ENCODE measurements at places on chromosomes 5 and 9. TPM values are rescaled to one million over a fixed set of nuclear protein-coding genes. Genes with fewer than 3 reads are reported as not detected.

DNA sequence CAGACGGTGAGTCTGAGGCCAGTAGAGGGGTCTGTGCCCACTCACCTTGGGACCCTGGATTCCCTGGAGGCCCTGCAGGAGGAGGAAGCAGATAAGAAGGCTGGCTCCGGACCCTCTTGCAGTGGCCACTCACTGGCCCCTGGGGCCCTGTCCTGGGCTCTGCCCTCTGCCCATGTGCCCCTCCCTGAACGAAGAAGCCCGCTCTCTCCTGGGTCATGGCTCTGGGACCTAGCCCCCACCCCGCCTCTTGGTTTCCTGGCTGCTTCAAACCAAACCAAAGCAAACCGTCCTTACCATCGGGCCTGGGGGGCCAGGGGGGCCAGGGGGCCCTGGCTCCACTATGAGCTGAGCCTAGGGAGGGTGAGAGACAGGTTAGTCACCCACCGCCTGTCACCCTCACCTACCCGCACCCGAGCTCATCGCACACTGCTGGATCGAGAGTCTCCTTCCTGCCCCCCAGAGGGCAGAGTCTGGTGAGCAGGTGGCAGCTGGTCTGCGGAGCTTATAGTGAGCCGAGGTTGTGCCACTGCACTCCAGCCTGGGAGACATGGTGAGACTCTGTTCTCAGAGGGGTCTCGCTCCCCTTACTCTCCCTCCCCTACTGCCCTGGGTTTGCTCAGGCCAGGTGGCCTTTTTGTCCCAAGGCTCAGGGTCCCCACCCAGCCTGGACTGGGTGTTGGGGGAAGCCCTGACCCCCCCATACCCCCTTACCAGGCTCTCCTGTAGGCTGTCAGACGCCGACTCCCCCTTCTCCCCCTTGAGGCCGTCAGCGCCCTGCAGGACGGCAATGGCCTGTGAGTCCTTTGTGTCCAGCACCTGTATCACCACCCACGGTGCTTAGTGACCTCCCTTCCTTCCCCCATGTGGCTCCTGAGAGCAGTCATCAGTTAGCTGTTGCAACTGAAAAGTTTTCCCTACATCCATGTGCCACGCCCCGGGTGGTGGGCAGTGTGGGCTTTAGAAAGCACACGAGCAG lies 15.2 kb upstream of the PHYKPL start:
- DNase-seq = no peak

TPPP gene
- total RNA-seq = 0.11 TPM

GRCh38 chr5:180115326-180116076 lies 43.9 kb upstream of the RNF130 start:
- no peak for DNase-seq

GRCh38 chr5:117262572-117263131 lies 688.0 kb upstream of the SEMA6A start:
- no peak for DNase-seq

AGXT2 gene
- not detected for total RNA-seq

DNA sequence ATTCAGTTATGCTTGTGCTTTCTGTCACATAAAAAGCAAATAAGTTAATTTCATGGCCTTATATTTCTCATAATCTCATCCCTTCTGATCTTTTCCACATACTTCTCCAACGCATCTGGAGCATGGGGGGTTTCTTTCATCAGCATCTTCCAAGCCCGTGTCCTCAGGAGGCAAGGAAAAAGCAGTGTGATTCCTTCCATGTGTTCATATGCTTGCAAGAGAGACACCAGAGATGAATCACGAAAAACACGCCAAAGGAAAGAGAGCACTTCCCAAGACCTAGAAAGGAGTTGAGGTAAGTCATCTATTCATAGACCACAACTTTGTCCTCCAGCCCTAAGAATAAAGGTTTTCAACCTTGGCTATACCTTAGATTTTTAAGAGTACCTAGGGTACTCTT lies 26.0 kb upstream of the SVEP1 start:
- DNase-seq = no peak

MEIKIN gene
- total RNA-seq = not detected

MUSK gene
- not detected for total RNA-seq

DNA sequence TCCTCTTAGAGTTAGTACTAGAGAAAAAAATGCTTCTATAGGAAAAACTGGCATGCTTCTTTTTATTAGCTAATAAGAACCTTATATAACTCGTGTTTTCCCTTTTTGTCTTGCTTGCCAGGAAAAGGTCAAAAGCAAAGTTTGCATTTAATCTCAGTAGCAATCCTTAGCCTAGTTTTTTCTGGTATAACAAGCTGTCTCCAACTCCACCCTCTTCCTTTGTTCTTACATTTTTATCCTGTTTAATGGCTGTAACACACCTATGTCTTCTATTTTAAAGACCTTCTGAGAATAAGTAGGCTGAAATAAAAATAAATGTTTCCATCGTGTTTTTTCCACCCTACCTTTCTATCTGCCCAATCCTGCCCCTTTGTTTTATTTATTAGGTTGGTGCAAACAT lies 158.3 kb downstream of the SNCAIP start:
- DNase-seq = no peak

DNA sequence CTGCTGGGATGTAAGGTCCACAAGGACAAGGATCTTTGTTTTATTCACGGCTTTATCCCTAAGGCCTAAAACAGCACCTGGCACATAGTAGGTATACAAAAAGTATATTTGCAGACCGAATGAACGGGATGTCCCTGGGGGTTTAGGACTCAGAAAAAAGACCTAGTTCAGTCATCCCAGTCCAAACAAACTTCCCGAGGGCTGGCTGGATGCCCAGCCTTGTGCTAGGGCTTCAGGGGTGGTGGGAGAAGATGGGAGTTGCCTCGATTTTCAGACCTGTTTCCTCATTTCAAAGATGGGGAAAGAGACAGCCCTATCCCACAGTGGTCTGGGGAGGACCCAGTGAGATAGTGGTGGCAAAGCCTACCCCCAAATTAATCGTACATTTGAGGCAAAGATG lies 3.0 kb upstream of the PROB1 start:
- DNase-seq = no peak

TMEM161B gene
- 32.7 TPM for total RNA-seq

DNA sequence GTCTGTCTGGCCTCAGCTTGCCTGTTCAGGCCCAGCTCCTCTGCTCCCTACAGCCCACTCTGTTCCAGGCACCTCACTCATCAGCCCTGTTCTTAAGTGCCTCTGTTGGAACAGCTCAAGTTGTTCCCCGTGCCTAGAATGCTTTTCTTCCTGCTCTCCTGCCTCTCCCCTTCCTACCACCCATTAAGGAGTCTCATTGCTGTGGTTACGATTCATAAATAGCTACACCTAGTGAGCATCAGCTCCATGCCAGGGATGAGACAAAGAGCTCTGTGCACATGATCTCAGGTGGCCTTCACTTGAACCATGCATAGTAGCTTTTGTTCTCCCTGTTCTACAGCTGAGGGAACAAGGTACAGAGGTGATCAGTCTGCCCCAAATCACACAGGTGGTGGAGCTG lies 54.3 kb downstream of the PSD2 start:
- DNase-seq = no peak

- DNase-seq = no peak
Observed at GRCh38 chr5:133831491-133832224, 136.8 kb downstream of the C5orf15 start.

- DNase-seq = no peak
Observed at GRCh38 chr5:150142959-150143349, 12.7 kb downstream of the PDGFRB start.

DNA sequence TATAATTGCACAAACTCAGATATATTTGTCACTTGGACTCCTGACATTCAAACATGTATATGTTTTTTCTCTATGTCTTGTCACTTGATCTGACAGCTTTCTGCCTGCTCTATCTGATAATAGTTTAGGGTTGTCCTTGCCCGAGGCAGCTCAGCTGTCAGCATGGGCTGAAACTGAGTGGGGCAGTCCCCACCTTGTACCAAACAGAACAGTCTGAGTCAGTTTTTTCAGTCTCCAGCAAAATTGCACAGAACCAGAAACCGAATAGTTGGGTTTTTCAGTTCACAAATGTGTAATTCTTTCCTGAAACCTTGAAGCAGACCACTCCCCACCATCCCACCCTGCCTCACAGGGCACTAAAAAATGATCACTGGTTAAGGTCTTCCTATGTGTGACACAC lies 9.5 kb upstream of the HAND1 start:
- no peak for DNase-seq

- peak; percentile 50 for DNase-seq
Observed at GRCh38 chr9:135864447-135865049, 42.8 kb downstream of the CAMSAP1 start.

DNA sequence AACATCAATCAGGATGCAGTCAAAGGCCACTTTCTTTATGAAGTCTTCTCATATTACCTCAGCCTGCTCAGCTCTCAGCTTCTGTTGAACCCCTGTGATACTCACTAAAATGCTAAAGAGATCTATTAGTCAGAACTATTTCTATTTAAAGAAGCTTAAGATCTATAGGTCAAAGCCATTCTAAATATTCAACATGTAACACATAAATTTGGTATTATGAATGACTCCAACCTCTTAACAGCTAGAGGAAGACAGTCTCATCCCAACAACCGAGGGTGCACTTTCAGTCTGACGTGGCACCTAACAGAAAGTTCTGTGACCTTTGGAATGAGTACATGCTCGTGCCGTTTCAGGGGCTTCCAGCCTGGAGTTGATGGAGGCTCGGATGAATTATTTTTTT lies 301.5 kb upstream of the VLDLR start:
- DNase-seq = no peak

RNF208 gene
- 10.1 TPM for total RNA-seq

DNA sequence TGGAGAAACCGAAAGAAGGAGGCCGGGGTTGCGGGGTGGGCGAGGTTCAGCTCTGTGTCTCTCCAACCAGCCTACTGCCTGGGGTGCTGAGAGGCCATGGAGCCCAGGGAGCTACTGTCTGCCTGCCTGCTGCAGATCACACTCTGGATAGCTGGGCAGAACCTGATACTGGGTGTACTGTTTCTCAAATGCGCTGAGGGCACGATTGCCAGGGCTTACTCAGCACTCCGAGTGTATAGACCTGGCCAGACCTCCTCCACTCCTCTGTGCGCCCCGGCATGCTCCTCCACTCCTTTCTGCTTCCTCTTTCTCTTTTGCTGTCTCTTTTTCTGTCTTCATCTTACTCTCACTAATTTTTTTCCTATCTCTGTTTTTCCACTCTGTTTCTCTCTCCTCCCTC lies 215.1 kb downstream of the PAPPA start:
- DNase-seq = no peak

PPP1R26 gene
- 2.2 TPM for total RNA-seq

- no peak for DNase-seq
Observed at GRCh38 chr5:143642791-143643190, 169.2 kb upstream of the HMHB1 start.

DNA sequence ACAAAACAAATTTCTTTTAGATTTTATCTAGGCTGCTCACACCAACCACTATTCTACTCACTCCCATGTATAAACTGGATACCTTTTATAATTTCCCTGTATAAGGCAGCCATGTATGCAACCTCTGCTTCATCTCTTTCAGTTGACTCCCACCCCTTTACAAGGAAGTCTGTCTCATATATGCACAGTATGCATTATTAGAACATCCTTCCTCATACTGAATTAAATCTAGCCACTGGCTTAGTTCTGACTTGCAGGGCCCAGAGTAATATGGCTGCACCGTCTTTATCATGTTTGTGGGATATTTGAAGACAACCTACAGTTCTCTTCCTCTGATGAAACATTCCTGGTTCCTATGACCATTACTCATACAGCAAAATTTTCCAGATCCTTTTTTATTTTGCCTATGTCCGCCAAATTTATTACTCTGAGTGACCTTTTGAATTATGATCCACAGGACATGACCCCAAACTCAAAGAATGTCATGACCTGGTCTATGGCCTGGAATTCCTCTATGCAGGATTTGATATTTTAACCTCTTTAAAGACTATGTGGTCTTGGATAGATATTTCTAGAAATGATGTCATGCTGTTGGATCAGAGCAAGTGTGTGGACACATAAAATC lies 76.6 kb upstream of the ITGA1 start:
- no peak for DNase-seq

GRCh38 chr5:151097820-151098767 lies 17.3 kb upstream of the TNIP1 start:
- no peak for DNase-seq

DNA sequence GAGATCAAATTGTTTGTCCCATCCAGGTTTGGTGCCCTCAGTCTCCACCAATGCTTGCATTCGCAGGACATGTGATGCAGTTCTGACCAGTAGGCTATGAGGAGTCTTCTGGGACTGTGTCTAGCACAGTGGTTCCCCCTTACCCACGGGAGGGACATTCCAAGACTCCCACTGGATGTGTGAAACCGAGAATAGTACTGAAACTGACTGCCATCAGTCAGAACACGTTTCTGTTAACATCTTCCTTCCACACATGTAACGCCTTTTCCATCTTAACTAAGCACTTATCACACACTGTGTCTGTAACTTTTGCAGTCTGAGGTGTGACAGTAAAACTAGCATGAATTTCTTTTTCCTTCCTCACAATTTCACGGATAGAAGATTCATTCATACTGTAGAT lies 74.7 kb downstream of the PTTG1 start:
- DNase-seq = no peak

DNA sequence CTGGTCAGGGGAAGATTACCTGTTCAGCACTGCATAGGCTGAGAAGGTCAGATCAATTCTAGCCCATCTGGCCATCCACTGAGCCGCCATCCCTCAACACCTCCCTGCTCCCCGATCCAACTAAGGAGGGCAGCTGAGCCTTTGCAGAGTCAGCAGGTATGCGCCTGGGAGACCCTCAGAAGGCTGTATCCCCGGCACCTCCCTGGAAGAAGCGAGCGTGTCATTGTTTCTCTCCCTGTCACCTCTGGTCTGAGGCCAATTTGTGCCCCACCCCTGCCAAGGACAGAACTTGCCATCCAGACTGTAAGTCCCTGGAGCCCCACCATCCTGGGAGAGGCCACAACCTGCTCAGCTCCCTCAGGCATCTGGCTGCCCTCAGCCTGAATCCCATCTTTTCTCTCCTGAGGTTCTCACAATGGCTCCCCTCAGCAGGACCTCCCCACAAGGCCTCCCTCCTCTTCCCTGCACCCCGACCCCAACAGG lies 2.6 kb downstream of the CLTB start:
- DNase-seq = no peak

DNA sequence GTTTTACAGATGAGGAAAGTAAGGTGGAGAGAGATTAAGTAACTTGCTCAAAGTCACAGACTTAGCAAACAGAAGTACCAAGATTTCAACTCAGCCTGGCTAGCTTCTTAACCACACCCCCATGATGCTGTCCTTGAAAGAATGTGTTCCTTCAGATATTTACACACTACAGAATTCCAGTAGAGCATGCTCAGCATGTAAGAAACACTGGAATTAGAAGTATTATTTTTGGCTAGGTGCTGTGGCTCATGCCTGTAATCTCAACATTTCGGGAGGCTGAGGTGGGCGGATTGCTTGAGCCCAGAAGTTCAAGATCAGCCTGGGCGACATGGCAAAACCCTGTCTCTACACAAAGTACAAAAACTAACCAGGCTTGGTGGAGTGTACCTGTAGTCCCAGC lies 142.4 kb downstream of the EDIL3 start:
- no peak for DNase-seq

GRCh38 chr9:38299856-38300255 lies 92.6 kb upstream of the ALDH1B1 start:
- DNase-seq = no peak

- no peak for DNase-seq
Observed at GRCh38 chr5:63554191-63554590, 408.1 kb downstream of the HTR1A start.

- no peak for DNase-seq
Observed at GRCh38 chr9:115058175-115058574, 59.8 kb downstream of the TNC start.

- no peak for DNase-seq
Observed at GRCh38 chr5:172816925-172817562, 17.0 kb upstream of the ERGIC1 start.

Data from activated T-helper 2 cell treated with anti-CD3 and anti-CD28 coated beads, Interferon-gamma antibody, Interleukin-2, Interleukin-4, amounts not matched to agents 10 μg/mL and 5 μg/mL and 100 μg/mL, durations not matched to agents 14 hours and 24 hours and 36 hours (primary cell).